ENCODE measurements at places on chromosomes 7 and 10. TPM values are rescaled to one million over a fixed set of nuclear protein-coding genes. Genes with fewer than 3 reads are reported as not detected.

The TRIL gene
- total RNA-seq = 0.99 TPM

The ADRA2A gene
- total RNA-seq = 0.09 TPM

The DLX6 gene
- 0.47 TPM for total RNA-seq

DNA sequence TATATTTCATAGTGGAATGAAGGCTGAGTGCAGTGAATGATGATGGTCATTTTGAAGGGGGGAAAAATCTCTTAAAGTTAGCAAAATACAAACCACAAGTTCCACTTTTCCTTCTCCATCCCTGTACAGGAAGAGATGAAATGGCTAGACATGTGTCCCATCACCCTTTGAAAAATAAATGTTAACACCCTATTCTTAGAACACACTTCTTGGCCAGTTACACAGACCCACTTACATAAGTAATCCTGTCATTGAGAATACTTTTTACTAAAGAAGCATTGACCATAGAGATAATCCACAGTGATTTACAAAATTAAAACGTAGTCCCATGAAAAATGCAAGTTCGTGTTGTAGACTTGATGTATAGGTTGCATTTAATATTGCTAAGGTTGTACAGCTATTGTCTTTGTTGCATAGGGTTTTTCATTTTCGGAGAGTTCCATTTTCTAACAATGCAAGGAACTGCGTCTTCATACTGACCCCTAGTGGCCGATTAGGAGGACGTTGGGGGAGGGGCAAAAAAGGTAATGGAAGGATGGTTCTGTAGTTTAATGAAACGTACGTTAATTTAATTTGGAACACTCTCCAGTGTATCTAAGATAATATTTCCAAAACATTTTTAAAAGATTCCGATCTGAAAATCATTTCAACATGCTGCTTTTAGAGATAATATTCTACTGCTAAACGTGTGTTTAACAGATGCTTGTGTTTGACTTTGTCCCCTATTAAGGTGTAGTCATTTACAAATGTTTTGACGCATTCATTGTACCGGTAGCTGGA, 60.9 kb downstream of the ARMC3 start:
- DNase-seq = peak; percentile 77

- DNase-seq = no peak
Observed at GRCh38 chr7:19455623-19456022, 253.2 kb downstream of the POLR1F start.

DNA sequence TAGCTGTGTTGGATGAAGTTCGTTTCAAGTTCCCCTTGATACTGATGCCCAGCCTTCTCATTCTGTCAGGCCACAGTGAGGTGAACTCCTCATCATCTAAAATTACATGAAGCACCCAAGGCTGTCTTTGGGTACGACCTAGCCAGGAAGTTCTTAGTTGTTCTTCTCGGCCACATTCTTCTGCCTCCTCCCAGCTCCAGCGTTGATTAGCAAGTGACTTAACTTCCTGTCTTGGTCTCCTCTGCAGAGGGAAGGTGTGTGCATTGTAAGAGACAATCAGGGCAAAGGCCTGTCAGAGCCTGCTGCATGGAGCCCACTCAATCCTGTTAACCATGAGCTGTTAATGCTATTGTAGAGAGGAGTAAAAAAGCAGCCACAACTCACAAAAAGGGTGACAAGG, 43.2 kb upstream of the CPXM2 start:
- no peak for DNase-seq

DNA sequence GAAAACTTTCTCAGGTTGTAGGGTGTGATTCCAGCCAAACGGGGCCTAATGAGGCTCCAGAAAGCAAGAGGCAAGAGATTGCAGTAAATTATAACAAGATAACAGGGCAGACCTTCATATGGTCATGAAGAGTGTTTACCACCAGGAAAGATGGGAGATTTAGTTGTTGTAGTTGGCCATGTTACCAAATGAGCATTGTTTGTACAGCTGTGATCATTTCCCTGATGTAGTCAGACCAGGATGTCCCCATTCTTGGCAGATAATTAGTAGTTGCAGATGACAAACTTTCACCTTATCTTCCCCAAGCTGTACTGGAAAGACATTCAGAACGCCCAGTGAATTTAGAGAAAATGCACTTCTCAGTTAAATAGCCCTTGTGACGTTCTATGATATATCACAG, 630.8 kb downstream of the ANKRD7 start:
- no peak for DNase-seq

GRCh38 chr10:114418109-114418508, 13.8 kb upstream of the AFAP1L2 start:
- no peak for DNase-seq

DNA sequence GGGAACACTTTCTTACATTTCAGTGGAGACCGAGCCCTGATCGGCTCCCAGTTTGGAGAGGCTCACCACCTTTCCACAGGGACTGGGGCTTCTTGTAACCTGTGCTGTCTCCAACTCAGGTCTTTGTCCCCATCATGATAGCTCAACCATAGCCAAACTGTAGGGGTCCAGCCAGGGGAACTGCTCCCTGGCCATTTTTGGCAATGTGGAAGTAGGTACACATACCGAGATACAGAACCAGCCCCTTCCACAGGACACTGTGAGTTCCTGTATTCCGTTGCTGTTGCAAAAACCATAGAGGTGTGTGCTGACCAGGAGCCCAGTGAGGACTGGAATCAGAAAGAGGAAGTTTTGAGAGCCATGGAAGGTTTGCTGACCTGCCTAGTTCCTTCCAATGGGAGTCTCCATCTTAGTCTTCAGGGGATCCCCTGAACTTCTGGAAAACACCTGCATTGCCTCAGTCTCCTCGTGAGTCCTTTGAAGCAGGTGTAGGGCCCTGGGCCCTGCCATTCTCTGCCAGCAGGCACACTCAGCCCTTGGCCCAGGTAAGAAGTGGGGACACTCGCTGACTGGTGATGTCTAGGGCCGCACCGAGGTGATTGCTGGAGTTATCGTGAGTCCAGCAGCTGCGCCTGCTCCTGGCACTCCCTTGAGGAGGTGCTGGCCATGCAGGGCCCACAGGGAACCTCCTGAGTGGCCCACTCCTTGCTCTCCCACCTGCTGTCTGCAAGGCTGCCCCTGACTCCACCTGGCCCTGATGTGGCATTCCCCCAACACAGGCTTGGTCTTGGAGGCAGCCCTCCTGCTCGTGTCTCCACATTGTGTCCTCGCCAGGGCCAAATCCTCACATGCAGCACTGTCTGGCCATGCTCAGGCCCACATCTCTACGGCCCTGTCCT, 11.2 kb downstream of the WDFY4 start:
- DNase-seq = no peak

- no peak for DNase-seq
Observed at GRCh38 chr7:15581352-15581951, 19.6 kb upstream of the AGMO start.
